ENCODE measurements at places on chromosomes 13 and 19. TPM values are rescaled to one million over a fixed set of nuclear protein-coding genes. Genes with fewer than 3 reads are reported as not detected.

GRCh38 chr19:18320865-18321733 lies 1.8 kb downstream of the LSM4 start:
- H3K36me3 ChIP-seq, result no peaks in the 10 kb centered on the region
- H3K27me3 ChIP-seq, result no peaks in the 10 kb centered on the region
- peaks cover 14% of the 10 kb centered on the region for H3K4me1 ChIP-seq
- no peak for DNase-seq
- H3K27ac ChIP-seq, result peak overlapping the region; percentile 91

- no peak overlapping the region for H3K4me3 ChIP-seq
- H3K27me3 ChIP-seq, result no peaks in the 10 kb centered on the region
- no peak overlapping the region for H3K27ac ChIP-seq
These were observed 120.1 kb upstream of the CSNK1A1L start for GRCh38 chr13:37225414-37226070.

GRCh38 chr13:27359199-27359821 lies 65.1 kb upstream of the GTF3A start:
- DNase-seq, result peak; percentile 84
- H3K36me3 ChIP-seq, result no peaks in the 10 kb centered on the region
- 0 out of 2 replicates have a peak overlapping the region, but pooled peaks have one; percentile 29 for H3K27ac ChIP-seq
- H3K4me3 ChIP-seq, result no peak overlapping the region
- 0 out of 2 replicates have a peak, but pooled peaks cover 4% of the 10 kb centered on the region for H3K27me3 ChIP-seq
- H3K4me1 ChIP-seq, result peaks cover 32% of the 10 kb centered on the region

- no peaks in the 10 kb centered on the region for H3K4me1 ChIP-seq
- DNase-seq, result no peak
- no peaks in the 10 kb centered on the region for H3K27me3 ChIP-seq
- H3K4me3 ChIP-seq, result no peak overlapping the region
- H3K27ac ChIP-seq, result no peak overlapping the region
These were observed 4.2 kb downstream of the MED16 start for GRCh38 chr19:888581-889385.

- no peaks in the 10 kb centered on the region for H3K36me3 ChIP-seq
- no peak overlapping the region for H3K4me3 ChIP-seq
- no peak overlapping the region for H3K27ac ChIP-seq
- peak; percentile 21 for DNase-seq
- no peaks in the 10 kb centered on the region for H3K27me3 ChIP-seq
These were observed 25.0 kb downstream of the KBTBD6 start for GRCh38 chr13:41107584-41108014.

DNA sequence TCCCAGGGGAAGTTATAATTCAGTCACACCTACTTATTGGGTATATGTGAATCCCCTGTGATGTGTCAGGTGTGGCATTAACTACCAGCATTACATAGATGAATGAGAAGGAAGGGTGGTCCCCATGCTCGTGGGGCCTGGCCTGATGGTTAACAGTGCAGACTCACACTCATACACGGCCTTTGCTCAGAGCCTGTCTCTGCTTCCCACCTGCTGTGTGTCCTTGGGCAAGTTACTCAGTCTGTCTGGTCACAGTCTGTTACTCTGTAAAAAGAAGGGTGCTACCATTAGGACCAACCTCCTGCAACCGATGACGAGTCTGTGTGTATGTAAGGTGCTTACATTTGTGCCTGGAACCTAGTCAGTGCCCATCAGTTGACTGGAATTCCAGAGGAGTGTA lies 23.8 kb downstream of the SAFB start:
- peaks cover 70% of the 10 kb centered on the region for H3K36me3 ChIP-seq
- no peaks in the 10 kb centered on the region for H3K4me1 ChIP-seq
- DNase-seq, result no peak
- no peak overlapping the region for H3K27ac ChIP-seq
- H3K4me3 ChIP-seq, result no peak overlapping the region
- no peaks in the 10 kb centered on the region for H3K27me3 ChIP-seq

DNA sequence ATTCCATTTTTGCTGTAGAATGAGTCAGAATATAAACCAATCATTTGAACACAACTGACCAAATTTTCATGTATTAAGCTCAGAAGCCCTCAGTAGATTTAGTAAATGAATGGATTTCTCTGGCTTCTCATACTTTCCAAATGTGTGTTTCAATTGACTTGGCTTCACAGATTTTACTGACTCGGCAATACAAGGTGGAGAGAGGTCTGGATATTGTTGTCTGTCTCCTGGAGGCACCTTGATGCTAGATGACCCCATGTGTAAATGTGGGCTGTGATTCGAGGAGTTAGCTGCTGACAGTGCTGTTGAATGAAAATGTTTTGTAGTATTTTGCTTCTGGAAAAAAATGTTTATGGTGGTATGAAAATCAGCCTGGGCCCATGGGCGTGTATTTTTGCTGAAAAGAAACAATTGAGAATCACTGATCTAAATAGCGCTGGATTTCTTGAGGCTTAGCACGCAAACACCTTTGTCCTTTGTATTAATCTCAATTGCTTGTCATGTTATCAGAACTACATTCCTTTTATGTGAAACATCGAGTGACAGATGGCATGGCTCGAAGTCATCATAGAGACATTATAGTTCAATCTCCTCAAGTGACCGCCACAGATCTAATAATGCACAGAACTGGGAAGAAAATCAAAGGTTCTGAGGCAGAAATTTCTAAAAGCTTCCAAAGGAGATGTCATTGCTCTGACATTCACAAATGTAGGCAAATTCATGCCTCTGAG lies 41.2 kb upstream of the UBAC2 start:
- H3K4me1 ChIP-seq, result no peaks in the 10 kb centered on the region
- DNase-seq, result no peak
- no peaks in the 10 kb centered on the region for H3K27me3 ChIP-seq
- H3K4me3 ChIP-seq, result no peak overlapping the region
- H3K36me3 ChIP-seq, result no peaks in the 10 kb centered on the region
- no peak overlapping the region for H3K27ac ChIP-seq

- H3K27ac ChIP-seq, result no peak overlapping the region
- H3K4me3 ChIP-seq, result no peak overlapping the region
- H3K27me3 ChIP-seq, result no peaks in the 10 kb centered on the region
- no peaks in the 10 kb centered on the region for H3K4me1 ChIP-seq
These were observed 29.2 kb upstream of the PEPD start for GRCh38 chr19:33550768-33551167.

DNA sequence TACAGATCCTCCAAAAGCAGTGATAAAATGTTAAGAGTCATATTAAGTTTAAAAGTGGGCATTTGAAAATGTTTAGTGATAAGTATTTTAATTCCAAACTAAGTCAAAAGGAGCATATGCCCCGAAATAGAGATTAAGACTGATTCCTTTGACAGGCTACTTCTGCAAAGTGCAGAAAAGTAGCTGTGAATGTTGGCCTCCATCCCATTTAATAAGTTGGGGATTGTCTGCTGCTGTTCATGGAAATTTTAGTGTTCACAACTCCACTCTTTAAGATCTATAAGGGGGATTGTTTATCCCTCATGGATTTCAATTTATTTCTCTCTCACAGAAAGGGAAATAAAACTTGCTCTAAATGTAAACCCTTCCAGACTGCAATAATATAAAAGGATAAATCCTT lies 278.3 kb downstream of the KCTD12 start:
- H3K4me3 ChIP-seq, result no peak overlapping the region
- no peak overlapping the region for H3K27ac ChIP-seq
- no peaks in the 10 kb centered on the region for H3K27me3 ChIP-seq
- H3K4me1 ChIP-seq, result no peaks in the 10 kb centered on the region
- DNase-seq, result no peak

GRCh38 chr13:100273552-100273951 lies 184.7 kb downstream of the PCCA start:
- no peak overlapping the region for H3K4me3 ChIP-seq
- peak; percentile 28 for DNase-seq
- H3K4me1 ChIP-seq, result no peaks in the 10 kb centered on the region
- H3K27ac ChIP-seq, result no peak overlapping the region

DNA sequence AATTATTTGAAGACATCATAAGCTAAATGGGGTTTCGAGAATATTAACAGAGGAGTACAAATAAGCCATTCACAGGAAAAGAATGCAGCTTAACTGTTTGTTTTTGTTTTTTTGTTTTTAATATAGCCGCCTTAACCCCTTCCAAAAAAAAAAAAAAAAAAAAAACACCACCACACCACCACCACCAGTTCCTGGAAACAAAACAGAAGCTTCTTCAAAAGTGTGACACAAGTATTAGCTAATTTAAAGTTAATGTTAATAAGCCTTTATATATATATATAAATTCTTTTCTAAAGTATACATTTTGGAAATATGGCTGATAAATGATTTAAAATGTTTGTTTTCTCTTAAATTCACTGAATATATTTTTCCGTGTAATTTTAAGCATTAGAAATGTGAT lies 1.4 kb downstream of the RAP2A start:
- peaks cover 5% of the 10 kb centered on the region for H3K4me1 ChIP-seq
- peak overlapping the region; percentile 90 for H3K4me3 ChIP-seq
- no peak for DNase-seq

- no peak overlapping the region for H3K27ac ChIP-seq
- no peak overlapping the region for H3K4me3 ChIP-seq
- H3K4me1 ChIP-seq, result no peaks in the 10 kb centered on the region
- no peaks in the 10 kb centered on the region for H3K27me3 ChIP-seq
These were observed 25.6 kb downstream of the DHRS12 start for GRCh38 chr13:51778392-51778791.

GRCh38 chr13:98984983-98985382 lies 7.1 kb upstream of the DOCK9 start:
- H3K4me3 ChIP-seq, result no peak overlapping the region
- no peaks in the 10 kb centered on the region for H3K36me3 ChIP-seq
- H3K4me1 ChIP-seq, result peaks cover 16% of the 10 kb centered on the region
- H3K27me3 ChIP-seq, result no peaks in the 10 kb centered on the region

DNA sequence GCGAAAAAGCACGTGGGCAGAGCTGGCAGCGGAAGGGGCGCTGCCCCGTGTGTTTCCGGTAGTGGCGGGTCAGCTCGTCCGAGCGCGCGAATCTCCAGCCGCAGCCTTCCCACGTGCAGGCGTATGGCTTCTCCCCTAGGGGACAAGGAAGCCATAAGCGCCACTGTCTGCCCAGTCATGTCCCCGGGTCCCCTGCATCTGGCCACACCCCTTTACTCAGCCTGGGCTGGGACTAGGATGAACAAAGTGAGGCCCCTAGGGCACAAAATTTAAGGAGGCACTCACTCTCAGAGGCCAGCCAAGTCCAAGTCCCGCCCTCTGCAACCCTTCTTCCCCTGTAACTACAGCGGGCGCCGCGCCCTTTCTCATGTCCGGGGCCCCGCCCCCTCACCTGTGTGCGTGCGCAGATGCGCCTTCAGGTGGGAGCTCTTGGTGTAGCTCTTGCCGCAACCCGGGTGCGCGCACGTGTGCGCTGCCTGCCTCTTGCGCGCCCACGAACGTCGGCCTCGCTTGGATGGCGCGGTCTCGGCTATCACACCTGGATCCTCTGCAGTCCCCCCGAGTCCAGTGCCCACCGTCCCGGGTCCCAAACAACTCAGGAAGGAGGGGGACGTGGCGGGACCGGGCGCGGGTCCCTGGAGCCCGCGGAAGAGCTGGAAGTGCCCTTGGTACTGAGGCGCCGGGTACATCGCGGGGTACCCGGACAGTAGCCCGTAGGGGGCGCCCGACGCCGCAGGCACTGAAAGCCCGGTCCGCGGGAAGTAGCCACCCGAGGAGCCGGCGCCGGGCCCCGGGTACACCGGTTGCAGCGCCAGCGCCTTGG lies 1.9 kb downstream of the KLF1 start:
- H3K36me3 ChIP-seq, result no peaks in the 10 kb centered on the region
- peak overlapping the region; percentile 93 for H3K4me3 ChIP-seq
- peaks cover 22% of the 10 kb centered on the region for H3K27me3 ChIP-seq
- peaks cover 3% of the 10 kb centered on the region for H3K4me1 ChIP-seq
- DNase-seq, result peak; percentile 100

- no peaks in the 10 kb centered on the region for H3K36me3 ChIP-seq
- H3K4me1 ChIP-seq, result peaks cover 39% of the 10 kb centered on the region
- no peak overlapping the region for H3K4me3 ChIP-seq
- H3K27ac ChIP-seq, result peak overlapping the region; percentile 35
- no peak for DNase-seq
These were observed 416 bp upstream of the DOCK9 start for GRCh38 chr13:98978280-98978679.

- H3K36me3 ChIP-seq, result peaks cover 66% of the 10 kb centered on the region
- DNase-seq, result no peak
- H3K27me3 ChIP-seq, result no peaks in the 10 kb centered on the region
- no peak overlapping the region for H3K4me3 ChIP-seq
- H3K4me1 ChIP-seq, result no peaks in the 10 kb centered on the region
These were observed 14.9 kb upstream of the SCN1B start for GRCh38 chr19:35015270-35015953.

- H3K27ac ChIP-seq, result no peak overlapping the region
- DNase-seq, result no peak
- H3K36me3 ChIP-seq, result no peaks in the 10 kb centered on the region
- H3K27me3 ChIP-seq, result no peaks in the 10 kb centered on the region
These were observed 619.2 kb upstream of the SGCG start for GRCh38 chr13:22561581-22561980.

DNA sequence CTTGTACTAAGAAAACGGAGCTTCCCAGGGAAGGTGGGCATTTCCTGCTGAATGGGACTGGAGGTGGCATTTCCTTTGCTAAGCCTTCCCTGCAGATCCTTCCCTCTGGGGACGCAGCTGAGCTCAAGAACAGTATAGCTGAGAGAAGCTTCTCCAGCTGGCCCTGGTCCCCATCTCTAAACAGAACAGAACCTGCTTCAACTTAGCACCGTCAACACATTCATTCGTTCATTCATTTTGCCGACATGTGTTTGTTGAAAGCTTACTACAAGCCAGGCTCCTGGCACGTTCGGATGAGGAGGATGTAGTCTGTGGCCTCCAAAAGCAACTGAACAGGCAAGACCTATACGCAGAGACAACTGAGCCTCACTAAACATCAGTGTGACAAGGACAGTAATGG lies 36.6 kb upstream of the PEPD start:
- DNase-seq, result no peak
- no peak overlapping the region for H3K4me3 ChIP-seq
- H3K27ac ChIP-seq, result no peak overlapping the region
- no peaks in the 10 kb centered on the region for H3K4me1 ChIP-seq
- H3K27me3 ChIP-seq, result no peaks in the 10 kb centered on the region

DNA sequence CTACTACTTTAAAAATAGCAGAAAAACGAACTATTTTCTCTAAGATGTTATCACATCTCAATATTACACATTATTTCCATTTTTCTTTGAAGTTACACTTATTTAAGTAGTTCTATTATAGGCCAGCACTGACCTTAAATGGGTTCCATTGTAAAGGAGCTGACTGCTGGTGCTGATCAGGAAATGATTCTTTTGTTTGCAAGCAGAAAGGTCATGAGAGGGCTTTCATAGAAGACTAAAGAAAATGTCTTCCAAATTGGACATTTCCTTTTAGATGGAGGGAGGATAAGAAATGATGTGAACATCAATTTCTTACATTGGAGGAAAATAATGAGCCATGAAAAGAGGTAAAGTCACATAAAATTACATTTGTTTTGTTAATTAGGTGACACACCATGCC lies 96.2 kb downstream of the SUCLA2 start:
- H3K36me3 ChIP-seq, result no peaks in the 10 kb centered on the region
- no peaks in the 10 kb centered on the region for H3K4me1 ChIP-seq
- DNase-seq, result no peak
- H3K27me3 ChIP-seq, result no peaks in the 10 kb centered on the region
- H3K4me3 ChIP-seq, result no peak overlapping the region

GRCh38 chr13:34216256-34216655 lies 398.3 kb downstream of the RFC3 start:
- no peak overlapping the region for H3K4me3 ChIP-seq
- no peaks in the 10 kb centered on the region for H3K4me1 ChIP-seq
- no peak overlapping the region for H3K27ac ChIP-seq

The CLEC4M gene
- not detected for total RNA-seq

The IL12RB1 gene
- not detected for total RNA-seq

The TBXA2R gene
- total RNA-seq, result 0.82 TPM

The ZIC2 gene
- 87.9 TPM for total RNA-seq

The SYCN gene
- total RNA-seq, result not detected

The HSD17B14 gene
- 5.0 TPM for total RNA-seq

The PSG5 gene
- not detected for total RNA-seq

The ZNF69 gene
- total RNA-seq, result 60.4 TPM

The CYP2F1 gene
- total RNA-seq, result not detected

The SLC17A7 gene
- 1.6 TPM for total RNA-seq

The TLE6 gene
- 0.70 TPM for total RNA-seq
